ENCODE measurements at places on chromosomes 4 and X.

GRCh38 chr4:102733084-102733483 lies 27.7 kb downstream of the MANBA start:
- no peak for DNase-seq

DNA sequence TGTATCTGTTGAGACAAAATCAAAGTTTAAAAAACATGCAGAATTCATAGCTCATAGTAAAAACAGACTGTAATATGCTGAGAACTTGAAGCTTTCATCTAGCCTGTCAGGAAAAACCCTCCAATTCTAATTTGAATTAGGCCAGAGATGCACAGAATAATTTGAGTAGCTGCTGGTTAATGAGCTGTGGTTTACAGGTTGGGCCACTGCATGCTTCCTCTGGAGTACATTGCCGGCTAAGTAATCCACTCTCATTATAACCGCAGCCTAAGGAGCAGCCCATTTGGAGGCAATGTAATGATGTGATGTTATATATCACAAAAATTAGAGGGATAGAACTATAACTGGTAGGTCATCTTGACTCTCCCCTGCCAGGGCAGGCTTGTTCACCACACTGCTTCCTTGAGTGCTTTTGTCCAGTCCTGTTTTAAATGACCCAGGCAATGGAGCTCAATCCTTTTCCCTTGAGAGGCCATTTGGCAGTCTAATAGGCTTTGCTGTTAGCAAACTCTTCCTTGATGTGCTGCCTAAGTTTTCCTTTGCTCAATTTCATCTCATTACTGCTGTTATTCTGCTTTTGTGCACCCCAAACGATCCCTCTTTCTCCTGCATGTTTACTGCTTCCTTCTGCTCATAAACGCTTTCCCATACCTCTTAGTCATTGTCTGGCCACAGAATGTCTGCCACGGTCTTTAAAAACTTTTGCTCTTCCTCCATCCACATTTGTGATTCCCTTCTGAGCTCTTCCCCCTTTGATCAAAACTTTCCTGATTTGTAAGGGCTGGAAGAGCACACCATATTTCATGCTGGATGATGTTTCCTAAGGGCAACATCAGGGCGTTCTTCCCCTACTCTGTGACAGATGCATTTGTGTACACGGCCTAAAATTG lies 230.9 kb downstream of the C4orf33 start:
- DNase-seq: no peak

- no peak for DNase-seq
These were observed 5.2 kb upstream of the RBMXL3 start for GRCh38 chrX:115183980-115184379.

DNA sequence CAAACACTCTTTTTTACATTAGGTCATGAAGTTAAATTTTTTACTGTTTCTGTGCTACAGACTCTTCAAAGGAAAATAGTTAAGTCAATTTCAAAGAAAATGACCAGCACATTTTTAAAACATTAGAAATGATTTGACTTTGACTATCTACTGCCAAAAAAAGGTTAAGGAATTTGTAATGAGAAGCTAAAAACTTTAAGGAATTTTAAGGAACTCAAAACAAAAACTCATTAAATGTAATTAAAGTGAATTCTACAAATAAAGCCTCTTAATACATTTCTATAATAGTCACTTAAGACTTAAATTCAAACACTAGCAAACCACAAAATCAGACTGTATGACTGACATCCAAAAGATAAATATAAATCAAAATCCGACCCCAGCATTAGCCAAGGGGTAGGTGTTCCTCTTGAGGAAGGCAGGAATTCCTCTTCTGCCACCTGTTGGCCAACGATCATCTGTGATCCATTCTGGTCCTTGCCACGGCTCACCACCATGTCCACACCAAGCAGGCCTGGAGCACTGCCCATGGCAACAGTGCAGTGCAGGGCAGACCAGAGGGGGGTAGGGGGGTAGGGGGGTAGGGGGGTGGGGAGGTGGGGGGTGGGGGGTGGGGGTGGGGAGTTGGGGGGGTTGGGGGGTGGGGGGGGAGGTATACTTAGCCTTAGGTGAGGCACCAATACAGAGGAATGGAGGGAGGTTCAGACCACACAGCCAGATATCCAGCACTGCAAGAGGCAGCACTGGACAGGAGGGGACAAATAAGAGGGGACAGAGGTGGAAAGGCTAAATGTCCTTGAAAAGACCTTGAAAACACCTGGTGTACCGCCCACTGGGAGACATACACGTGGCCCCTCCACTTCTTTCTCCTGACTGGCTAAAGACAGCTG lies 287.4 kb downstream of the CHIC1 start:
- peak; percentile 6 for DNase-seq

- DNase-seq: peak; percentile 92
These were observed 90.1 kb downstream of the IRF2 start for GRCh38 chr4:184384056-184384809.

- no peak for DNase-seq
These were observed 124.9 kb upstream of the CYSLTR1 start for GRCh38 chrX:78452356-78452755.

DNA sequence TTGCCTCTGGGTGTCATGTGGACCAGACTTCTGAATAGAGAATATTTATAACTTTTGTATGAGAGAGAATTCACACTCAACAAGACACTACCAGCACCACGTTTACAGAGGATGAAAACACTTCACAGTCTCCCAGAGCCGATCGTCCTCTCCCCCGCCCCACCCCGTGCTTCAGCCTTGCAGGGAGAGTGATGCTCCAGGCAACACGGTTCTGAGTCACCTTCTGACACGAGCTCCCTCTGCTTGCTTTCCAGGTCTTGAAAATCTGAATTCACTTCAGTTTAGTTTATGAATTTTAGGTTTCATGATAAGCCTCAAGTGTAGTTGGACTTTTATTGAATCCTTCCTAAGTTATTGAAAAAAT lies 59.8 kb downstream of the CPLX1 start:
- DNase-seq: no peak

DNA sequence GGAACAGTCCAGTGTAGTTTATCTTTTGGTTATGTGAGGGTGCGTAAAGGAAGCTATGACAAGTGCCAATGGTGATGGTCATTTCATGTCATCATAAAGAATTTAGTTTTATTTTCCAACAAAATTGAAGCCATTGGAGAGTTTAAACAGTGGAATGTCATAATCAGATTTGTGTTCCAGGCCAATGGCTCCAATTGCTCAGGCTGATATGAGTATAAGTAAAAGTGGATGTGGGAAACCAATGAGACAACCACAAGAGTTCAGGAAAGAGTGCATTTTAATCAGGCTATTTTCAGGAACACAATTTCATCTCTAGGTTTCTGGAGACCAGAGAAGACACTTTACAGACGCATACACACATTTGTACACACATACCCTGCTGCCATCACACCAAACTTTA lies 20.7 kb downstream of the SPANXC start:
- no peak for DNase-seq

Data from NAMALWA (cell line).